OCI-M1 (cell line): ENCODE measurements at places on chromosomes 7 and 10.

DNA sequence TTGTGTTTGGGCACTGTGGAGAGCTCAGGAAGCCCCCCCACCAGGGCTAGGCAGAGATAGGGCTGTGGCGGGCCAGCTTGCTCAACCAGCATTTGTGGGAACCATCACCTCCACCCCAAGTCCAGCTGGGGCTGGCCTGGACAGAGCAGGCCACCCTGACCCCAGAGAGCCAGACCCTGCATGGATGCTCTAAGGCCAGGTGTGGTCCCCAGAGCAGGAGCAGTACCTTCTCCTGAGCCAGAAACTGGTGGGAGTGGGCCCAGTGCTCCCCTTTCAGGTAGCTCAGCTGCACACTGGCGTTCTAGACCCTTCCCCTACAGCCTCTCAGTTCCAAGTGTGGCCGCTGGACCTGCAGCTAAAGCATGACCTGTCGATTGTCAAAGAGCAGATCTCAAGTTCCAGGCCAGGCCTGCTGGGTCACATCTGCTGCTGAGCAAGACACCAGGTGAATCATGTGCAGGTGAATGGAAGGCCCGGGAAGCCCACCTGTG lies 57.2 kb downstream of the RASGEF1A start:
- DNase-seq = no peak

DNA sequence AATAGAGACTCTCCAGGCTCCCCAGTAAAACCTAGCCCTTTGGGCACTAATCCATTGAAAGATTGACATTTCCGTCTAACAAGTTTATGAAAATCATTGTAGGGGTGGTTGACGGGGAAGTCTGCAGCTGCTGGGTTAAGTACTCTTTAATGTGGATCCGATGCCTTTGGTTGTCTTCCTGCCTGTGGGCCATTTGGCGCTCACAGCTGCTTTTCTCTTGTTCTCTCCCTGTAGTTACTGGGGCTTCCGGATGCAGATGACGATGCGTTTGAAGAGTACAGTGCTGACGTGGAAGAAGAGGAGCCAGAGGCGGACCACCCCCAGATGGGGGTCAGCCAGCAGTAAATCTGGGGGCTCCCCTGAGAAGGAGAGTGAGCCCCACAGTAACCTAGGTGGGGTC lies 22.4 kb downstream of the MTURN start:
- DNase-seq = no peak

DNA sequence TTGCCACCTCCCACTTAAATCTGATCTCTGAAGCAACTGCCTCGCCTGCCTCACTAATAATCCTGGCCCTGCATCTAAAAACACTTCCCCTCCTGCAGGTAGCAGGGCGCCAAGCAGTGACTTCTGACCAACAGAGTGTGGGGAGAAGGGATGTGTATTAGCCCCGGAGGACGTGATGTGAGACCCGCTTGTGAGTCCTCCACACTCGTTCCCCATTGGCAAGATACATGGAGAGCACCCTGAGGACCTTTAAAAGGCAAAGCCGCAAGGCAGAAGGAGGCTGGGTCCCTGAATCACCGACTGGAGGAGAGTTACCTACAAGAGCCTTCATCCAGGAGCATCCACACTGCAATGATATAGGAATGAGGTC lies 6.1 kb upstream of the PILRA start:
- DNase-seq = no peak

DNA sequence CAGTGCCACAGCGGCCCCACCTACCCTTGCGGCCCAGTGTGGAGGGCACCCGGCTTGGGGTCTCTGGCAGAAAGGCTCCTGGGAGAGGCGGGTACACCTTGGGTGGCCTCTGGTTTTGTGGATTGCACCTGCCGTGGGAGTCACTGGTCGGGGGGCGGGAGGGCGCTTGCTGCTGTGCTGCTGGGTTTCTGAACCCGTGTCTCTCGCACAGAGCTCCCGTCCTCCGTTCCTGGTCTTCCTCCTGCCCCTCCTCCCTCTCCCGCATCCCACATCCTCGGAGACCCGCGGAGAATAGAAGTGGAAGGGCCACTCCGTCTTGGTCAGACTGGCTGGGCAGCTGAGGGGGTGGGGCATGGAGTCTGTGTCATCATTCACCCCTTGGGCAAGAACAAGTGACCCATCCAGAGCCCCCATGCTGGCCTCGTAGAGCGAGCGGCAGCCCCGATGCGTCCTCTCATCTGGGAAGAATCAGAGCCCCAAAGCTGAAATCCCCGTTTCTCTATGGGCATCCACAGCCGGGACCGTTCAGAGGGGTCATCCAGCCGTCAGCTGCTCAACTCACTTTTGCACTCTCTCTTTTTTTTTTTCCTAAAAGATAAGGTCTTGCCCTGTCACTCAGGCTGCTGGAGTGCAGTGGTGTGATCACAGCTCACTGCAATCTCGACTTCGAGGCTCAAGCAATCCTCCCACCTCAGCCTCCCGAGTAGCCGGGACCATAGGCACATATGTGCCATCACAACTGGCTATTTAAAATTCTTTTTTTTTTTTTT lies 4.0 kb downstream of the MAFK start:
- no peak for DNase-seq

DNA sequence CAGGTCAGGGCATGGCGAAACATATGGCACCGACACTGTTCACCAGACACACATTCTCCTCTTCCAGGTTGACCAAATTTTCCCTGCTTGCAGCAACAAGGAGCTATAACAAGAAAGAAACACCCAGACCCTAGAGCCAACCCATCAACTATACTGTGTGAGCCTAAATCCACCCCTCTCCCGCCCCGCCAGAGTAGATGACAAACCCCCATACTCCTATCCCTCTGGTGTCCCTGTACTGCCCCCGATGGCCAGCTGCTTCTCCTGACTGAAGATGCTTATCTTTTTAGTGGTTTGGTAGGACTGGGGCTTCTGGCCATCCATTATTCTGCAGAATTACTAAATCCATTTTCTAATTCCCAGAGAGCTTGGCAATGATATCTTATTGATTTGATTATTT lies 70.1 kb upstream of the EEPD1 start:
- no peak for DNase-seq
